ENCODE measurements at places on chromosomes 5 and 9. TPM values are rescaled to one million over a fixed set of nuclear protein-coding genes. Genes with fewer than 3 reads are reported as not detected.

Gene LOX
- total RNA-seq, result not detected

Gene BASP1
- total RNA-seq, result 0.66 TPM

Gene CDH9
- not detected for total RNA-seq

Gene ARL10
- 12.1 TPM for total RNA-seq

Gene IGIP
- total RNA-seq, result 1.3 TPM

Gene PCDHGA10
- total RNA-seq, result not detected

Gene EIF4E1B
- total RNA-seq, result not detected

Gene NSG2
- total RNA-seq, result not detected

- DNase-seq, result no peak
Measured at GRCh38 chr5:90477621-90478215, 3.1 kb downstream of the POLR3G start.

DNA sequence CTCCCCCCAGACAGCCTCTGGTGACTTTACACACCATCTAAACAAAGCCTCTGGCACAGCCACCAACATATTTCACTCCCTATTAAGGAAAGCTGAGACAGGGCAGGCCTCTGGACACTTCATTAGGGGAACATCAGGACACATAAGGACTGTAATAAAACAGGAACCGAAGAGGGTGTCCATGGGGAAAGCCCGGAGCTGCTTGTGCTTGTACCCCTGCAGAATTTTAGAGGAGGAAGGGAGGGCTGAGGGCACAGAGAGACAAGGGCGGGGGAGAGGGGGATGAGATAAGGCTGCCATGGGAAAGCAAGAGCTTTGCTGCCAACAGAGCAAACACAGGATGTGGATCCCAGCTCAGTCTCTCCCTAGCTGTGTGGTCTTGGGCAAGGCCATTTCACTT is 138.4 kb downstream of the ASTN2 start:
- no peak for DNase-seq

- no peak for DNase-seq
Measured at GRCh38 chr5:79611046-79611829, 1.0 kb upstream of the TENT2 start.

- no peak for DNase-seq
Measured at GRCh38 chr5:98099448-98100105, 673.9 kb upstream of the RGMB start.

- no peak for DNase-seq
Measured at GRCh38 chr5:6386271-6386670, 7.9 kb upstream of the MED10 start.

GRCh38 chr5:105630803-105631202 is 2039.9 kb downstream of the EFNA5 start:
- DNase-seq, result no peak

- DNase-seq, result no peak
Measured at GRCh38 chr9:26955222-26955903, 849 bp upstream of the IFT74 start.

GRCh38 chr5:72134226-72134899 is 27.1 kb downstream of the MAP1B start:
- DNase-seq, result no peak

GRCh38 chr5:160635046-160635445 is 213.4 kb downstream of the PTTG1 start:
- no peak for DNase-seq

GRCh38 chr5:172690258-172691075 is 49.4 kb downstream of the NEURL1B start:
- DNase-seq, result no peak

Measured in activated naive CD8-positive, alpha-beta T cell treated with anti-CD3 and anti-CD28 coated beads for 36 hours (primary cell).